ENCODE measurements at places on chromosomes 1 and 21. TPM values are rescaled to one million over a fixed set of nuclear protein-coding genes. Genes with fewer than 3 reads are reported as not detected.

DNA sequence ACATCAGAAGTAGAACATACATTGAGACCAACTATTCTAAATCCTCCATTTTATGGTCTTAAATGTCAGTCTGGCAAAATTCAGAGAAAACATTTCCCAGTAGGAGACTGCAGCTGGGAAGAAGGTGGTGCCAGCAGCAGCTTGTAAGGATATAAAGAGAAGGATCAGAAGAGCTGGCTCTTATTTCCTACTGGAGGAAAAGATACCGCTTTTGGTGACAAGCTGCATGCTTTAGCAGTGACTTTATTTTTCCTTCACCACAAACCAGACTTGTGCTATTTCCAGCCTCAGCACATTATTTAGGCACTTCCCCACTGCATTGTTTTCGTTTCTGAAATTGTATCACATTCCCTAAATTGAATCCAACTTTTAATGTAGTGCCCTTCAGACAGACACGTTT is 28.4 kb downstream of the RNF11 start:
- no peak for DNase-seq

The PLEKHA6 gene
- total RNA-seq, result 15.1 TPM

- DNase-seq, result no peak
Measured at GRCh38 chr1:226476648-226477319, 68.9 kb upstream of the PARP1 start.

The ZBTB8B gene
- total RNA-seq, result 0.79 TPM

DNA sequence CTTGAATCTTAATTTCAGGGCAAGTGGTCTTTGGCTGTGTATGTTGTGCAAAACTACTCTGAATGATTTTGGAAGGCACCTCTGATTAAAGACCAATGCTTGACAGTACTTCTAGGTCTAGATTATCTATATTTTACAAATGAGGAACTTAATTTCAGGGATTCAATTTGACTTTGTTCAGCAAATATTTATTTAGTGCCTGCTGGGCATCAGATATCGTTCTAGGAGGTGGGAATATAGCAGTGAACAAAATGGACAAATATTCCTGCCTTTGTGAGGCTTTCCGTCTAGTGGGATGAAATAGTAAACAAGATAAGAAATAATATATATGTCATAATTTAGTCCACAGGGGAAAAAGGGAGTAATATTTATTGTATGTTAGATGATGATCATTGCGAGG is 4.7 kb downstream of the ZNF326 start:
- DNase-seq, result no peak

All from urinary bladder (tissue), 4 donors.